Mesothelial cell of epicardium (in vitro differentiated cells): ENCODE measurements at places on chromosomes 16 and 17. TPM values are rescaled to one million over a fixed set of nuclear protein-coding genes. Genes with fewer than 3 reads are reported as not detected.

DNA sequence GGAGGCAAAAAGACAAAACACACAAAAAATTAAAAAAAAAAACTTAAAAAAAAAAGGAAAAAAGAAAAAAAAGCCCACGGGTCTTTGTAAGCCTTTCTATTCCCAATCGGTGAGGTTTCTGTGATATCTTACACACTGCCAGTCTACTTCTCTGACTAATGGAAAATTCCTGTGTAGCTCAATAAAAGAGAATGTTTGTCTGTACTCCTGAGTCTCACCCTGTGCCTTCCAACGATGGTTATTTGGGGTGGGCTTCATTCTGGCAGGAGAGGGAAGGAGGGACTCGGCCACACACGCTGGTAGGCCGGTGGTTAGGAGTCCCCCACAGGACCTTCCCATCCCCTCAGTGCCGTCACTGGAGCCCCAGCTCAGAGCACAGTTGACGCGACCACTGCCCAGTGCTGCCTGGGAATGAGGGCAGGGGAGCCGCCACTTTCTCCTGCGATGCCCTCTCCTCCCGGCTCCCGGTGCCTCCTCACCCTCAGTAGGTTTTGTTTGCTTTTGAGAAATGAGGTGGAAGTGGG lies 68.0 kb downstream of the AMFR start:
- H3K27ac ChIP-seq: peak overlapping the region; percentile 95
- H3K36me3 ChIP-seq: peaks cover 3% of the 10 kb centered on the region
- peak; percentile 31 for DNase-seq
- H3K4me1 ChIP-seq: peaks cover 33% of the 10 kb centered on the region

Gene CCL23
- total RNA-seq: not detected in 3 replicates

GRCh38 chr17:20174588-20175265 lies 165.6 kb downstream of the SPECC1 start:
- H3K27ac ChIP-seq: no peak overlapping the region
- no peak overlapping the region for H3K4me3 ChIP-seq
- no peaks in the 10 kb centered on the region for H3K27me3 ChIP-seq
- H3K4me1 ChIP-seq: peaks cover 29% of the 10 kb centered on the region
- no peaks in the 10 kb centered on the region for H3K36me3 ChIP-seq

DNA sequence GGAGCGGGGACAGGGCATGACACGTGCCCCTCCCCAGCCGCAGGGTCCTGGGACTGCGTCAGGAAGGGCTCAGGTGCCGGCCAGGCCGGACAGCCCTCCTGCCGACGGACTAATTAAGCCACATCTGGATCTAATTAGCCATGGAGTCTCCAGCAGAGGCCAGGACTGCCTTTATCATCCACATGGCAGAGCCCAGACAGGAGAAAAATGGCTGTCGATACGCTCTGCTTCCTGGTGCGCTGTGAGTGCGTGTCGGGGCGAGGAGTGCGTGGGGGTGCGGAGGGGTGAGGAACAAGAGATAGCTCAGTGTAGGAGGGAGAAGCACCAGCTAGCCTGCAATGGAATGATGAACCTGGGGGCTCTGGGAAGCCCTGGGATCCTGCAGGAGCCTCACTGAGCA lies 218.8 kb downstream of the IRF8 start:
- no peak for DNase-seq
- no peaks in the 10 kb centered on the region for H3K36me3 ChIP-seq
- no peak overlapping the region for H3K4me3 ChIP-seq
- H3K27ac ChIP-seq: no peak overlapping the region
- H3K4me1 ChIP-seq: peaks cover 16% of the 10 kb centered on the region

DNA sequence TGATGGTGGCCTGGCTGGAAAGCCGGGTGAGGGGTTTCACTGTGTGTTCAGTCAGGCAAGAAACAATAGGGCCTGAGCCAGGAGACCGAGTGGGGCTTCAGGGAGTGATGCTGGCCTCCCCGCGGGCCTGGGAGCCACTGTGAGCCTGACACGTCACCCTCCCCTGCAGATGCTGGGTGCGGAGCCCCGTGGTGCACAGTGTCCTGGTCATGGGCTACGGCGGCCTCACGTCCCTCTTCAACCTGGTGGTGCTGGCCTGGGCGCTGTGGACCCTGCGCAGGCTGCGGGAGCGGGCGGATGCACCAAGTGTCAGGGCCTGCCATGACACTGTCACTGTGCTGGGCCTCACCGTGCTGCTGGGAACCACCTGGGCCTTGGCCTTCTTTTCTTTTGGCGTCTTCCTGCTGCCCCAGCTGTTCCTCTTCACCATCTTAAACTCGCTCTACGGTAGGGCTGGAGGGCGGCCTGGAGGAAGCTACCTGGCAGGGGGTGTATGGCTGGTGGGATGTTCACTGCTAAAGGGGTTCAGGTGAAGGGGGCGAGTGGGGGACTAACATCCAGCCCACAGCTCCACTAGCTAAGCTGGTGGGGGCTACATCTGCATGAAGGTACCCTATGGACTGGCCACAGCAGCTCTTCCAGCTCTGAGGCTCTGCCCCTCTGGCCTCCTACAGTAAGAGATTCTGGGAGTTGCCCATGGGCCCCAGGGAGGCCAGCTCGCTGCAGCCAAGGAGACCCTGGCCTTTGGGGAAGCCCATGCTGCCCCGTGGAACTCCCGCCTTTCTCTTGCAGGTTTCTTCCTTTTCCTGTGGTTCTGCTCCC lies 32.4 kb downstream of the ADGRG5 start:
- peaks cover 2% of the 10 kb centered on the region for H3K36me3 ChIP-seq
- DNase-seq: no peak
- no peak overlapping the region for H3K4me3 ChIP-seq
- peaks cover 24% of the 10 kb centered on the region for H3K4me1 ChIP-seq
- no peaks in the 10 kb centered on the region for H3K27me3 ChIP-seq

- H3K27me3 ChIP-seq: peaks cover 15% of the 10 kb centered on the region
- H3K36me3 ChIP-seq: no peaks in the 10 kb centered on the region
- no peaks in the 10 kb centered on the region for H3K4me1 ChIP-seq
- H3K27ac ChIP-seq: no peak overlapping the region
- no peak overlapping the region for H3K4me3 ChIP-seq
- DNase-seq: no peak
Observed at GRCh38 chr16:71514476-71514875, 11.8 kb upstream of the CHST4 start.

GRCh38 chr16:10878644-10879501 lies 1.9 kb downstream of the CIITA start:
- H3K27me3 ChIP-seq: peaks cover 57% of the 10 kb centered on the region
- no peaks in the 10 kb centered on the region for H3K36me3 ChIP-seq
- H3K27ac ChIP-seq: no peak overlapping the region
- H3K4me1 ChIP-seq: no peaks in the 10 kb centered on the region
- DNase-seq: no peak

DNA sequence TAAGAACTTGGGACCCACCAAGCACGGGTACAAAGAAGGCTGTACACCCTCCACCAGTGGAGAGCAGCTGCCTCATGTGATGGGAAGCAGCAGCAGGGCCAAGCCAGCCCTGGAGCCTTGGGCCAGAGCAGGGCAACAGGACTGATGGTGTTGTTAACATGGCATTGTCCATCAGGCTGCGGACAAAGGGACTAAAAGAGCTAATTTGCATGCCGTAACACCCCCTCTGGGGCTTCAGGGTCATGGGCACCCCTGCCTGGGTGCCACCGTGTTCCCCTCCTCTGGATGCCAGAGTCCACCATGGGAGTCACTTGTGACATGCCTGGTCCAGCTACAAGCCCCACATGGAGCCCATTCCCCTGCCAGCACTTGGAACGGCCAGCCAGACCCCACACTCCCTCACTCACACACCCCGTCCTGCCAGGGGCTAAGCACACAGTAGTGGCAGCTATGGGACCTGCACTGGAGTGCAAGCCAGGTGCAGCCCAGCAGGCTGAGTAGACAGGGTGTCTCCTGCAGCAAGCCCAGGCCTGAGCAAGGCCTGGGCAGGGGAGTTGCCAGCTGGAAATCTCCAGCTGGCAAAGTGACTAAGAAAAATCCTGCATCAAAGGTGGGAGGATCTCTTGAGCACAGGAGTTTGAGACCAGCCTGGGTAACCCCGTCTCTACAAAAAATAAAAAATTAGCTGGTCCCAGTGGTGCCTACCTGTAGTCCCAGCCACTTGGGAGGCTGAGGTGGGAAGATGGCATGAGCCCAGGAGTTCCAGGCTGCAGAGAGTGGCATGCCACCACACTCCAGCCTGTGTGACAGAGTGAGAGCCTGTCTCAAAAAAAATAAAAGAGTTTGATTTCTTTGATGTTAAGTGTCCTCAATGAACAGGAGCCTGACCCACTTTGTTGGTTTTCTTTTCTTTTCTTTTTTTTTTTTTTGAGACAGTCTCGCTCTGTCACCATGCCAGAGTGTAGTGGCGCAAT lies 33.7 kb downstream of the NOL11 start:
- H3K4me1 ChIP-seq: no peaks in the 10 kb centered on the region
- H3K36me3 ChIP-seq: peaks cover 24% of the 10 kb centered on the region
- no peaks in the 10 kb centered on the region for H3K27me3 ChIP-seq
- no peak overlapping the region for H3K27ac ChIP-seq

Gene MMP2
- total RNA-seq: 383 to 396 TPM (median 385 TPM) in 3 replicates

- H3K36me3 ChIP-seq: no peaks in the 10 kb centered on the region
- H3K27me3 ChIP-seq: no peaks in the 10 kb centered on the region
- H3K27ac ChIP-seq: no peak overlapping the region
- no peak for DNase-seq
Observed at GRCh38 chr17:9290226-9290613, 268.9 kb downstream of the NTN1 start.

Gene OR2C1
- 0.35 to 0.63 TPM (median 0.47 TPM) in 3 replicates for total RNA-seq

DNA sequence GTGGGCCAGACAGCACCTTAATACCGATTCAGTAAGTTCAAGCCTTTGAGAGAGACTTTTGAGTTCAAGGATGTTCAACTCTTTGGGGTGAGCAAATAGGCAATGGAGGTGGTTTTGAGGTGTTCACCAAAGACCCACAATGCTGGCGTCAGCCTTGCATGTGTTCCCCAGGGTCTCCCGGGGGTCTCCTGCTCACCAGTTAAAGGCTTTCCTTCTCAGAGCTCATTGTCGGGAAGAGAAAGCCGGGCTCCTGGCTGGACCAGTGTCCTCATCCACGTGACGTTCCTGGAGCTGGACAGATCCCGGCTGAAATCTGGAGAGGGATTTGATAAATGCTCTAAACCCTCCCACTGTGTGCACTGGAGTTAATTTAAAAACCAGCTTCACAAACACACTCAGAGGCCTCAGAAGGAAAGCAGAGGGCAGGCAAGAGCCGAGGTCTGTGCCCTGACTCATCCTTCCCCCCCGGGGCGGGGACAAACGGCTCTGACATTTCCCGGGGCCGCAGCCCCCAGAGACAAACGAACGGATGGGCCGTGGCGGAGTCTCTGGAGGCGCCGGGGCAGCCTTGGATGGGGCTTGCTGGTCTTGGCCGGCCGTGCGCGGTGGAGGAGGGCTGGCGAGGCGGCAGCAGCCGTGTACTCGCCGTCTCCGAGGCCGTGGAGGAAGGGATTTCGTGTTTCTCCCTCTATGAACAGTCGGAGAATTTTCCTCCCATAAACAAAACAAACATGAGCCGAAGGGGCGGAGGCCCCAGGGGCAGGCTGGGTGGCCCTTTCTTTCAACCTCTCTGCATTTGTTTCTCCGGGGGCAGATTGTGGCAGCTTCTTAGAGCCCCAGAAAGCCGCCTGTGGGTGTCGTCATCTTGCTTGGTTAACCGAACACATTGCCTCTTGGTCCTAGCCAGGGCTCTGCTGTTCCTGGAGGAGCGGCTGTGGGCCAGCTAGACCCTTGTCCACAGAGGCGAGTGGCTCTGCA lies 94.2 kb downstream of the NTN1 start:
- H3K4me3 ChIP-seq: peak overlapping the region; percentile 31
- H3K27me3 ChIP-seq: peaks cover 24% of the 10 kb centered on the region
- H3K4me1 ChIP-seq: peaks cover 13% of the 10 kb centered on the region
- DNase-seq: peak; percentile 57
- no peaks in the 10 kb centered on the region for H3K36me3 ChIP-seq

- peaks cover 29% of the 10 kb centered on the region for H3K27me3 ChIP-seq
- no peak for DNase-seq
- H3K36me3 ChIP-seq: no peaks in the 10 kb centered on the region
- H3K27ac ChIP-seq: no peak overlapping the region
Observed at GRCh38 chr17:57809879-57810278, 40.0 kb downstream of the MRPS23 start.

Gene TMEM114
- total RNA-seq: not detected in 3 replicates

Gene BCAR1
- 87.3 to 95.9 TPM (median 95.1 TPM) in 3 replicates for total RNA-seq

GRCh38 chr17:2854143-2855055 lies 58.2 kb downstream of the RAP1GAP2 start:
- DNase-seq: peak; percentile 47
- H3K4me3 ChIP-seq: peak overlapping the region; percentile 76
- H3K27ac ChIP-seq: no peak overlapping the region
- peaks cover 10% of the 10 kb centered on the region for H3K4me1 ChIP-seq
- peaks cover 53% of the 10 kb centered on the region for H3K27me3 ChIP-seq

DNA sequence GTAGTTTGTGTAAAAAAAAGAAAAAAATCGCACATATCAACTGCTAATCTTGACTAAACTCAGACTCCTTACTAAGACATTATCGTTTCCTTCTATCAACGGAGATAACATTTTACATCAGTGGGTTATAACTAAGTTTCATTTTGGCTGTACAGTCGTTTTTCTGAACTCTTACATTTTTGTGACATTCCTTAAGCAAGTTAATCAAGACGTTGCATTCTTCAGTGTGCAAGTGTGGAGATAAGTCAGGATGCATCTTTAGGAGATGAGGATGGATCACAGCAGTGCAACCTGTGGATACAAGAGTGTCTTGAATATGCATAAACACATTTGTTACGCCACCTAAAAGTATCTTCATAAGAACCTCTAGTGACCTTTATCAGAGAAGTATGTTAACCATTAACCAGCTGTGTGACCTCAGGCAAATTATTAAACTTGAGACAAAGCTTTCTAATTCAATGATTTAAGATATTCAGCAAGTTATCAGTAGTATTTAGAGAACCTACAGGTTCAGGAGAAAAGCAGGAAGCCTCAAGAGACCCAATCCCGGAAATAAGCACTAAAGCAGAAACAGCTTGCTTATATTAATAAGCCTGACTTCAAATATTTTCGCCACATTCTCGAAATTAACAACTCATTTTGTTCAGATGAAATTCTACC lies 9.4 kb downstream of the CMC2 start:
- no peak for DNase-seq
- peak overlapping the region; percentile 67 for H3K27ac ChIP-seq
- H3K4me3 ChIP-seq: no peak overlapping the region
- H3K36me3 ChIP-seq: peaks cover 2% of the 10 kb centered on the region
- H3K4me1 ChIP-seq: peaks cover 23% of the 10 kb centered on the region

DNA sequence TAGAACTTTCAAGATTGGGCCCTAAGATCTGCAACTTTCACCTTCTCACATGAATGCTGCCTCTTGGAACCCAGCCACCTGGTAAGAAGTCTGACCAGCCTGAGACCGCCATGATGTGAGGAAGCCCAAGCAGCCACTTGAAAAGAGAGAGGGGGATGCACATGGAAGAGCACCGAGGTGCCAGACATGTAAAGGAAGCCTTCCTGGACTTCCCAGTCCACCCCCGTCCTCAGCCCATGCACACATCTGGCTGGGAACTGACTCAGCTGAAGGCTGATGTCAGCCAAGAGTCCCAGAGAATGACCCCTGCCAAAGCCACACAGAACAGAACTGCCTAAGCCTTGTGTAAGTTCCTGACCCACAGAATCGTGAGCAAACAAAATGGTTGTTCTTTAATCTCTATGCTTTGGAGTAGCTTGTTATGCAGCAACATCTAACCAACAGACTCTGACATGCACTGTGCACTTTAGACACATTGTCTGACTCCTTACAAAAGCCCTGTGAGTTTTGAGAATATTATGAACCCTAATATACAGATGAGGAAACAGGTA lies 86.7 kb downstream of the RMI2 start:
- no peak for DNase-seq
- no peak overlapping the region for H3K27ac ChIP-seq
- no peaks in the 10 kb centered on the region for H3K4me1 ChIP-seq
- peaks cover 18% of the 10 kb centered on the region for H3K27me3 ChIP-seq
